ENCODE measurements at places on chromosomes 1 and 21.

GRCh38 chr1:181794332-181794731, 267.2 kb downstream of the ZNF648 start:
- no peak for DNase-seq

GRCh38 chr1:11920239-11920903, 5.9 kb downstream of the KIAA2013 start:
- no peak for DNase-seq

DNA sequence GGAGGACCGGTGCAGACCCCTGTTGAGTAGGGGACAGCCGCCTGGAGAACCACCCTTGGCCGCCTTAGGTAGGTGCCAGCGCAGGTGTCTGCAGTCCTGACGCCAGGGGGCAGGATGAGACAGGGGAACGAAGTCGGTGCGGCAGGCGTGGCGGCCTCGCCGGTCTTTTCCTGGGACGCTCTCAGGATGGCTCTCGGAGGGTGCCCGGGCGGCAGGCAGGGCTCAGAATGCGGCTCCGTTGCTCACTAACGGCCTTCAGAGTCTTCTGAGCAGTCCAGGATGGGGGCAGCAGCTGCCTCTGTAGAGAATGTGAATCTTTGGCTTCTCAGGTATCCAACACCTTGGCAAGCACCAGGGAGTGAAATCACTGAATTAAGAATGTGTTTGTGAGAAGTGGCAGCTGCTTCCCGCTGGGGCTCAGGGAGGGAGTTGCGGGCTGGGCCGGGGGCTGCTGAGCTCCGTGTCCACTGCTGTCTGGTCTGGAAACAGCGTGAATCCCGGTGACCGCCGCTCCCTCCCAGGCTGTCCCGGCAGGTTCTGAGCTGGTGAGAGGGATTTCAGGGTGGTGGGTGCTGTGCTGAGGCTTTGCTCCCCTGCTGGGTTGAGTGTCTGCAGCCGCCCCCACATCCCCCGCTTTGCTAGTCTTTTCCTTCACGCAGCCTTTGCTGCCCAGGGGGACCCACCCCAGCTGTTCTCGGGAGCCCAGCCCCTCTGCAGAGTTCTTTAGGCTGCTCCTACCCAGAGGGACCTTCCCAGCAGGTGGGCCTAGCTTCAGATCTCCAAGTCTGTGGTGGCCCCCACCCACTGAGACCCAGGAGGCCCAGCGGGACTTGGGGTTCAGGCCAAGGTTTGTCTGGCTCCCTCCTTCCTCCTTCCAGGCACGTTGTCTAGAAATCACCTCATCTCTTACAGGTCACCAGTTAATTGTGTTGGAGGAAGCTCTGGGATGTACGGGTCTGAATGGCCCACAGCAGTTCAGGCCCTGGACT, 11.1 kb upstream of the C1orf174 start:
- DNase-seq = peak; percentile 65

- no peak for DNase-seq
These were observed 48.9 kb downstream of the YARS1 start for GRCh38 chr1:32768110-32768850.

GRCh38 chr21:20783611-20784010, 214.6 kb upstream of the NCAM2 start:
- DNase-seq = no peak

DNA sequence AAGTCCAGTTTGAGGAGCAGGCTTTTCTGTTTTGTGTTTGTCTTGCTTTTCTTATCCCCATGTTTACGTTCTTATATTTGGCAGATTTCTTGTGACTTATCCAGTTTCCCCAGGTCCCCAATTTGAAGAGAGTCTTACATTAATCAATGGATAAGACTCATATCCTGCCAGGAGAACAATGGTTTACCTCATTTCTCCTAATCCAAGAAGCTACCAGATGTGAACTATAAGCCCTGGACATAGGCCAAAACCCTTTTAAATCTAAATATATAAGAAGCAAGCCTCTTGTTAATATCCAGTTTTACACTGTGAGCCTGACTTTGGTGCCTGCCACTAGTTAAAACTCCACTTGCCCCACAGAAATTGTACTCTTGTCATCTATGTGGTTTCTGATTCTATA, 15.1 kb upstream of the COP1 start:
- no peak for DNase-seq

DNA sequence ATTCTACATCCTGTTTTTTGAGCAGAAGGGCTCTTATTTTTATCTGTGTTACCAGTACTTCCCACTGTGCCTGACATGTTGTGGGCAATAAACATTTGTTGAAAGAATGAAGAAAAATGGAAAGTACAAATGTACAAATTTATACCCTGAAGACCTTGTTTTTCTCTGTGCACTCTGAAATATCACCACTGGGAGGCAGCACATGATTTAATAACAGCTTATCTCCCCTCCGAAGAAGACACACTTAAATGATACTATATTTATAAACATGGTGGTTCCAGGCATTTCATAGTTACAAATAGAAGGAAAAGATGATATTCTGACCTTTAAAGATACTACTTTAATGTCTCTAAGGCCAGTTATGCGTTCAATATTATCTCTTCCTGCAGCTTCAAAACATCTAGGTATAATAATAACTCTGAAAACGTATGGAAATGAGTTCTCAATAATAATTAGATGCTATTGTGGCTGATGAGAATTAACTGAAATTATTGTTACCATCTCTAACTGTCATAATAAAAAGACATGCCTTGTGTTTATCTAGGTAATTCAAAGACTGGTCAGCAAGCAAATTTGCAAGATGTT, 12.8 kb downstream of the DYNLT5 start:
- DNase-seq = no peak

DNA sequence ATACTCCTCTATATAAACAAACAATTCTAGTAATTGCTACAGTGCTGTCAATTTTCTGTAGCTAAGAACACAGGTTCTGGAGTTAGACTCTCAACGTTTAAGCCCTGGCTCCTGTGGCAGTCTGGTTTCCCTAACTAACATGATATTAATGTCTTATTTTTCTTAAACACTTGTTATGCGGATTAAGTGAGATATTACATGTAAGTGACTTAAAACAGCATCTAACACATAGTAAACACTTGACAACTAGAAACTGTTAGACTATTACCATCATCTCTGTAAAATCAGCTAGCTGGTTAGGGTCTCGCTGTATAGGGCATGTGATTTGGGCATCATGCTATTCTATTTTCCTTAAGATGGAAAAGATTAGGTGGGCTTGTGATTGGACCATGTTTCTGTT, 2.3 kb downstream of the VANGL1 start:
- DNase-seq = no peak

DNA sequence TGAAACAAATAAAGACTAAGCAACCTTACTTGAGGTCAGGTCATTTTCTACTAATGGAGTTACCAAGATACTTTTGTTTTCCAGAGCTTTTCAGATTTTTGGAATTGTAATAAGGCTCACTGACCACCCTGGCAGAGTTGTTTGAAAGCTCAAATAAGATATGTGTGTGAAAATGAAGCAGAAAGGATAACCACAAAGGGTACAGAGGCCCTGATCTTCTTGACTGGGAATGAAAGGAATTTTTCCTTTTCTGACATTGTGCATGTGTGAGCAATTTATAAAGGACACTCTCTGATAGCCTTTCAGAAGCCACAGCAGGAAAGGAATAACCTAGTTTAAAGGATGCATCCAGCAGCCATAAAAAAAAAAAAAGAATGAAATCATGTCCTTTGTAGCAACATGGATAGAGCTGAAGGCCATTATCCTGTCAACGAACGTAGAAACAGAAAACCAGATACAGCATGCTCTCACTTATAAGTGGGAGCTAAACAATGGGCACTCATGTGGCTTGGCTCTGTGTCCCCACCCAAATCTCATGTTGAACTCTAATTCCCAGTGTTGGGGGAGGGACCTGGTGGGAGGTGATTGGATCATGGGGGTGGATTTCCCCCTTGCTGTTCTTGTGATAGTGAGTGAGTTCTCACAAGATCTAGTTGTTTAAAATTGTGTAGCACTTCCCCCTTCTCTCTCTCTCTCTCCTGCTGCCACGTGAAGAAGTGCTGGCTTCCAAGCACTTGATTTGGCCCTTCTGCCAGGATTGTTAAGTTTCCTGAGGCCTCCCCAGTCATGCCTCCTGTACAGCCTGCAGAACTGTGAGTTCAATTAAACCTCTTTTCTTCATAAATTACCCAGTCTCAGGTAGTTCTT, 3.1 kb upstream of the SRP9 start:
- no peak for DNase-seq

GRCh38 chr1:1122078-1122811, 6.4 kb upstream of the C1orf159 start:
- DNase-seq = peak; percentile 81

GRCh38 chr21:21286170-21286798, 288.1 kb downstream of the NCAM2 start:
- DNase-seq = no peak

DNA sequence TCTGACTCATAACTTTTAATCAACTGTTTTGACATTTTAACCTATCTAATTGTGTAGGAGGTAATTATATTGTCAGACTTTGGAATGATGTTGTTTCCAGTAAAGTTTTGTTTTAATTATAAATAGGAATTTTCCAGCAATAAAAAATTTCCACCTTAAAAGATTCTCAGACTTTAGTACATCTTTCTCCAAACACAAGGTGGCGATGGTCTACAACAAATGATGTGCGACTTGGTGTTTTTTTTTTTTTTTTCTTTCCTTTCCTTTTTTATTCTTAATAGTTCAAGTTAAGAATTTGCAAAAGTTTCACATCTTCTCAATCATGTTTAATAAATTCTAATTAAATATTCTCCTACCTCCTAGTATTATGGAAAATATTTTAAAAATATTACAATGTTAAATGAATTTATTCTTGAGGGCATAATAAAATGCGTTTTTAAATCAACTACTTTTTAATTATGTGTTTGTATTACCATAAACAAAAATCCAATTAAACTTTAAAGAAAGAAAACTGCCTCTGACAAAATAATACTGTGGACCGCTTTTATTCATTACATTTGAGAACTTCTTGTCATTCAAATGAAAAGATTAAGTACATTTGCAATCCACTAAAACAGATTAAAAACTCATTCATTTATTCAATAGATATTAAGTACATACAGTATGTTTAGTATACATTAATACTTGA, 4.4 kb upstream of the ADAMTS1 start:
- no peak for DNase-seq

DNA sequence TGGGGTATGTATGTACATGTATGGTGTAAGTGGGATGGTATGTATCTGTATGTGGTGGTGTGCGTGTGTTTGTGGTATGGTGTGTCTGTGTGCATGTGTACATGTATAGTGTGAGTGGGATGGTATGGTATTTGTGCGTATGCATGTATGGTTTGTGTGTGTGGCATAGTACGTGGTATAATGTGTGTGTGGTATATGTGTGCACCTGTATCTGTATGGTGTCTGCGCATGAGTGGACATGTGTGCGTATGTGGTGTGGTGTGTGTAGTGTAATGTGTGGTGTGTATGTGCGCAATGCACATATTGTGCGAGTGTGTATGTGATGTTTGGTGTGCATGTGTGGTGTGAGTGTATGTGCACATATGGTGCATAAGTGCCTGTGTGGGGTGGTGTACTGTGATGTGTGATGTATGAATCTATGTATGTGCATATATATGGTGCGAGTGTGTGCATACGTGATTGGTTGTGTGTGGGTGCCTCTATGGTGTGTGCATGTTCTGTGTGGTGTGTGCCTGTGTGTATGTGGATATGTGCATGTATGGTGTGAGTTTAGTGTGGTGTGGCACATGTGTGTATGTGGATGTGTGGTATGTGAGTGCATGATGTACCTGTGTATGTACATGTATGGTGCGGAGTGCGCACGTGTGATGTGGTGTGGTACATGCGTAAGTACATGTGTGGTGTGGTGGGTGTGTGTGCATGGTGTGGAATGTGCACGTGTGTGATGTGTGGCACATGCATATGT, 38.8 kb downstream of the WDR4 start:
- no peak for DNase-seq

GRCh38 chr1:67735806-67736627, 51.0 kb downstream of the GADD45A start:
- DNase-seq = peak; percentile 8

DNA sequence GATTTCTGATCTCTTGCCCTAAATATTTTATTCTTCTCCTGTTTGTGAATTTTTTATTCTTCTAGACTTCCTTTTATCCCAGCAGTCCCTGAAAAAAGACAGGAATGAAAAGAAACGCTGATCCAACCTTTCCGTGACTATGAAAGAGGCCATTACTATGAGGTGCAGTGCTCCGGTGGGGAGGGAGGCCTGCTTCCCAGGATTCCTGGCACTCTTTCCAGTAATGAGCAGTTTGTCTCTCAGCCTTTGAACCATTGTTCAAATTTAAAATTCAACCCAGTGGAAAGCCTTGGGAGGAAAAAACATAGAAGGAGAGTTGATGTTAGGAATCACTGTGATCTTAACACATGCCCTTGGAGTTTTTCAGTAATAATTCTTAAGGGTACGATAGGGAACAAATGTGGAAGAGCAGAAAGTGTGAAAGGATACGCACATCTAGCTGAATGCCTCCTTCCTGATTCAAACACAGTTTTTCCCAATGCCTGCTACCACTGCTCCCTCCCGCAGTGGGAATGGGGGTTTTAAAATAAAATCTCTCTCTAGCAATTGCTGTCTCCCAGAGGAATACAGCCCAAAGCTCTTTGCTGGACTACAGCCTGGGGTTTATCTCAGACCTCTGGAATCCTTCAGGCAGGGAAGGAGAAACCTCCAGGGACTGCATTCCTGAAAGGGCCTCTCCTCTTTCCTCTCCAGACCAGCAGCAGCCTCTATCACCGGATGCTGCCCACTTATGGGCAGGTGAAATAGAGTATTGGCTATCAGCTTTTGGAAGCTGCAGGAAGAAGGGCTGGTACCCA, 6.1 kb downstream of the IER5 start:
- DNase-seq = no peak

- no peak for DNase-seq
These were observed 28.8 kb downstream of the ARHGEF10L start for GRCh38 chr1:17568014-17568900.

Measured in CD4-positive, alpha-beta T cell treated with Interferon gamma for 1 hour (primary cell).